ENCODE measurements at places on chromosomes 6 and 20.

DNA sequence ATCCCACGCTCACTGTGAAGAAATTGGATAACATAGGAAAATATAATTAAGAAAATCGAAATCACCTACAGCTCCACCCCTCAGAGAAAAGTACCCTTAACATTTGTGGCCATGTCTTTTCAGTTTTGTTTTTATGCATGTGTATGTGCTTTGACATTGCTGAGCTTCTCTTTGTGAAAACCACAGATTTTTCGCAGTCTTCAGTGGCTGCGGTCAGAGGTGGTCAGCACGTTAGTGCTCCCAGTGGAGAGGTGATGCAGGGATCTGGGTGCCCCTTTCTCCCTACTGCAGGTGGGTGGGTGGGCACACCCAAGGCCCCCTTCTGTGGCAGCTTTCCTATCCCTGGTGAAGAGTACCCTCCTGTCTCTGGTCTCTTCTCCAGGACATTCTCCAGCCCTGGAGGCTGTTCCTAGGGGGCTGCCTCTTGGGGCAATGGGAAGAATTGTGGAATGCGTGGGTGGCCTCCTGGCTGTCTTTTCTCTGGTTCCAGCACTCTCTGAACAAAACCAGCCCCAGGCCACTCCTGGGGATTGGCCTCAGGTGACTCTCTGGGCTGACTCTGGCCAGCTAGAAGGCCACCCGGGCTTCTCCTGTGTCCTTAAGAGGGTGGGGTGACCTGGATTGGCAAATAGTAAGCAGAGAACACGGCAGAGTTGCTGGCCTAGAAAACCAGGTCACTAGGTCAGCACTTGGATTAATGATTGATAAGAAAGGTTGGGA is 49.8 kb upstream of the FANCE start:
- DNase-seq = no peak

GRCh38 chr6:169780571-169781091 is 29.2 kb downstream of the ERMARD start:
- no peak for DNase-seq

- no peak for DNase-seq
Measured at GRCh38 chr6:136592930-136593673, 42.9 kb upstream of the MAP7 start.

DNA sequence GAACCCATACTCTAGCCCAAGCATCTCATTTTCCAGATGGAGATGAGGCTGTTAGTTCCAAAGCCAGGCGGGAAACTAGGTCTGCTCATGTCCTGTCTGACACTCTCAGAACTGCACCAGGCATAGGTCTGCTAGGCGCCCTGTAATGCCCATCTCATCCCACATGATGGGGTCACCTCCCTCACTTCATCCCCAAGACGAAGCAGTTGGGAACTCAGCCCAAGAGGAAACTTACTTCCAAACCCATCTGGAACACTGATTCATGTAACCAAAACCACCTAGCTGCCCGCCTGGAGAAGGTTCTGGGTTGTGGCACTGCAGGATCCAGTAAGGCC is 119.4 kb upstream of the PRND start:
- DNase-seq = no peak

DNA sequence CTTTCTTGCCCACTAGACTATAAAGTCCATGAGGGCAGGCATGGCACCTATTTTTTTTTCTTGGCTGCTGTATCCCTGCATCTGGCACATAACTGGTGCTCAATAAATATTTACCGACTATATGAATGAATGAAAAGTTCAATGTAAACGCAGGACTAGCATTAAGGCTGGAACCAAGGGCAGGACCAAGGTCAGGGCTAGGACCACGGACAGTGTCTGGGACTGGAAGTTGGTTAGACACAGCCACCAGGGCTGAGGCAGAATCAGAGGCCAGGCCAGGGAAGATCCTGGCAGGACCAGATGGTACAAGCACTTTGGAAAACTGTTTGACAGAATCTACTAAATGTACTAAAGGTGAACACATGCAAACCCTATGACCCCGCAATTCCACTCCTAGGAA is 3.7 kb downstream of the TNXB start:
- DNase-seq = no peak

DNA sequence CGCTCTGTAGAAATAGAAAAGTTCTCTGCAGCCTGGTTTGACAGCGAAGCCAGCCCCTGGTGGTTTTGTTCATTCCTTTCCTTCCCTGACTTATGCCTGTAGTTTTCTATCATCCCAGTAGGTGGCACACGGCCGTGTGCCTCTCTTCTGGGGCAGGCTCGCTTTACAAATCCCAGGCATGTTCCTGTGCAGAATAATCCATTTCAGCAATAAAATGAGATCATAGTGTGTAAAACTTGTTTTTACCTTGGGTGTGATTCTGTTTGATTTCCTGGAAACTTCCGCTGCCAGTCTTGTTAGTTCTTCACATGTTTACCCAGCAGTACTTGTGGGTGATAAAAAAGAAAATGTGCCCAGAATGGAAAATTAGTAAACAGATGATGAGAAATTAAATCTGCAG is 7.4 kb upstream of the INSM1 start:
- DNase-seq = no peak

DNA sequence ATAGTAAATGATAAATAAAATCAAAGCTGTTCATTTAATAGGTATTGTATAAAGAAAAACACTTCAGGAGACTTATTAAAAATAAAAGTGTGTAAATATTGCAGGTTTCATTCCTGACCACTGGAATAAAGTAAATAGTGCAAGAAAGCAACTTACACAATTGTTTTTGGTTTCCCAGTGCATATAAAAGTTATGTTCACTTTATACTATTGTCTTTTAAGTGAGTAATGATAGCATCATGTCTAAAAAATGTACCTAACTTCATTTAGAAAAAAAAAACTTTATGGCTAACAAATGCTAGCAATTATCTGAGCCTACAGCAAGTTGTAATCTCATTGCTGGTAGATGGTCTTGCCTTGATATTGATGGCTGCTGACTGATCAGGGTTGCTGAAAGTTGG is 726.6 kb upstream of the POU3F2 start:
- DNase-seq = no peak

GRCh38 chr6:63066055-63066704 is 145.1 kb upstream of the FKBP1C start:
- DNase-seq = no peak

DNA sequence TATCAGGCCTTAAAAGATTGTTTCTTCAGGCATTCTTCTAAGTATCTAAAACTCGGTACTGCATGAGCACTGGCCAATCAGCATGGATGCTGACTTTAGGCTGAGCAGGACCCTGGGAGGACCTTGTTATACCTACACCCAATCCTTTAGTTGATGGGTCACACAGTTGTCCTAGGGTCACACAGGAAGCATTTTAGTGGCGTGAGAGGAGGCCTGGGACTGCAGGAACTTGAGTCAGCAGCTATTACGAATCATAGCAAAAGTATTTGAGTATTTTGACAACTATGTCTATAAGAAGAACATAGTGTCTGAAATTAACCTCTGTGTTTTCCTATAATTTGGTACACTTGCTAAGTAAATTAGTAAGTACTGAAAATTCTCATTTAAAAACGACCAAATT is 741.4 kb downstream of the HACE1 start:
- DNase-seq = no peak

- DNase-seq = no peak
Measured at GRCh38 chr6:89007209-89008000, 44.0 kb upstream of the RNGTT start.

GRCh38 chr6:3453413-3454272 is 3.2 kb downstream of the SLC22A23 start:
- DNase-seq = no peak

DNA sequence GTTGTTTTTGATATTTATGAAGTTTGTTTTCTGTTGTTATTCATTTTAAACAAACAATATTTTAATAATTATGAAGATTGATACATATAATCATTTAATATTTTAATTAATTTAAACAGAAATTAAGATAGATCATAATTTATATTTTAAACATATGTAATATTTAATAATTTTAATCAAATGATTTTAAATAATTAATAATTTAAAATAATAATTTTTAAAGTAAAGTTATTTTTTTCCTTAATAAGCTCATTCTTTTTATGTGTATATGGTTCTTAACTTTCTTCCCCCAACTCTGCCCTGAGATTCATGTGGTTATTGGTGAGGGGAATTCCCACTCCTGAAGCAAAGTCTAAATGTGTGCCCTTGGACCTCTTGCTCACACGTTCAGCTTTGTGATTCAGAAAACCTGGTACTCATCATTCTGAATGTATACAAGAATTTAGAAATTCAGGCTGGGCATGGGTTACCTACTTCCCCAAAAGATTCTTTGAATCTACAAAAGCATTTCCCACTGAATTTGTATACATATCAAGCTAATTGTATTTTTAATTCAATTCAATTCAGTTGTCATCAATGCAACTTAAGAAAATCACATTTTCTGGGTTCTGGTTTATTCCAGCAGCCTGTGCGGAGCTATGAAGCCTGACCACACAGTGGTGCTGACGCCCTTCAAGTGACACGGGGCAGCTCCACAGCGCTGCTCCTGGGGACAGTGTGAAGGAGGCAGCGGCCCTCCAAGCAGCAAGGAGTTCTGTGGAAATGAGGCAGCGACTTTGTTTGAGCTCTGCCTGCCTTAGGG is 168.9 kb upstream of the UST start:
- DNase-seq = peak; percentile 42

DNA sequence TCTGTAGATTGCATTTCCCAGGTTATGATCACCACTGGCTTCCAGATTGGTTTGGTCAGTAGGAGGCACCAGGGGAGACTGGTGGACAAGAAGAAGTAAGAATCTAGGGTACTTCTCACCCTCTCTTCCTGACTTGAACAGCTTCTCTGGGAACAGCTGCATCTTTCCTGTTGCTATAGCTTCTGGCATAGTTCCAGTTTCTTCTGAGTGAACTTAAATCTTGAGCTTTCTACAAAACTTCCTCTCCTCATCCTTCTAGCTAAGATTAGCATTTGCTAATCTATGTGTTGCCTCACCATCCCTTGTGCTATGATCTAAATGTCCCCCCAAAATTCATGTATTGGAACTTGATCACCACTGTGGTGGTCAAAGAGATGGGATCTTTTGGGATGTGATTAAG is 724.6 kb downstream of the UTRN start:
- DNase-seq = no peak

- no peak for DNase-seq
Measured at GRCh38 chr6:72820906-72821305, 199.0 kb downstream of the KCNQ5 start.

DNA sequence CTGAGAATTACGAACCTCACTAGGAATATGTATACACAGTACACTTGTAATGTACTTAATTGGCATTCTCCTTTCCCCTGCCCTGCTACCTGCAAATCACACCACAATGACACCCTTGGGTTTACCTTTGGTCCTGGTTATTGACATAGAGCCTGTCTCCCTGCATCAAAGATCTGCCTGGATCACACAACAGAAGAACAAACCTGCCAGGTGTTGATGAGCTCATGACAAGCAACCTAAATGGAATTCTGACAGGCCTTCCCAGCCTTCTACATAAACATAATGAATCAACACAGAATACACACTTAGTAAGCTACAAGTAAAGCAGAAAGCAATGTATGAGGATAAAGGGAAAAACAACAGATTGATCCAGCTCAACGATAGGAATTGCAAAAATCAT is 95.6 kb downstream of the HDGFL1 start:
- DNase-seq = no peak

- DNase-seq = no peak
Measured at GRCh38 chr6:160273196-160273595, 14.6 kb upstream of the SLC22A2 start.

DNA sequence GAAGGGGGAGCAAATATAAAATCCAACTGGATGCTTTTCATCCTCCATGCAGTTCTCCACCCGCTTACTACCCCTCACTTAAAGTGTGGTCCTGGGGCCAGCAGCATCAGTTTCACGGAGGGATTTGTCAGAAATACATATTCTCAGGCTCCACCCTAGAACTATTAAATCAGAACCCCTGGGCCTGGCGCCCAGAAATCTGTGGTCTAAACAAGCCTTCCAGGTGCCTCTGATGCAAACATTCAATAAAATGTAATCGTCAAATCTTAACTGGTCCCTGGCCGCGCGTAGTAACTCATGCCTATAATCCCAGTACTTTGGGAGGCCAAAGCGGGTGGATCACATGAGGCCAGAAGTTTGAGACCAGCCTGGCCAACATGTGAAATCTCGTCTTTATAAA is 47.7 kb downstream of the ATXN1 start:
- DNase-seq = no peak

DNA sequence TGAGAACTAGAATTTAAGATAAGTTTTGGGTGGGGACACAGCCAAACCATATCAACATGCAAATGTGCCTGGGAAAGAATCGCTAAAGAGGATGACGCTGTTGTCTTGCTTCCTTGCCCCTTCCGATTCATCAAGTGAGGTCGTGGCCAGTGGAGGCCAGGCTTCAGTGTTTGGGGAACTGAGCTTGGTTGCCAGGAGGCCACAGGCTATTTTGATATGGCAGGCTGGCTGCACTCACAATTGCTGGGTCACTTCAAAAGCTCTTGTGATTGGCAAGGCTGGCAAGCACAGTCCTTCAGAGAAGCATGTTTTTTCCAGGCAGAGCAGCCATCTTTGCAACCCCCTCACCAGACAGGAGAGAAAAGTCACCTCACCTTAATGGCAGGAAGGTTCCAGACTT is 45.8 kb downstream of the SAMD5 start:
- DNase-seq = no peak

- DNase-seq = no peak
Measured at GRCh38 chr6:142013875-142014495, 118.7 kb upstream of the GJE1 start.

GRCh38 chr6:145368075-145368474 is 367.2 kb downstream of the EPM2A start:
- no peak for DNase-seq

DNA sequence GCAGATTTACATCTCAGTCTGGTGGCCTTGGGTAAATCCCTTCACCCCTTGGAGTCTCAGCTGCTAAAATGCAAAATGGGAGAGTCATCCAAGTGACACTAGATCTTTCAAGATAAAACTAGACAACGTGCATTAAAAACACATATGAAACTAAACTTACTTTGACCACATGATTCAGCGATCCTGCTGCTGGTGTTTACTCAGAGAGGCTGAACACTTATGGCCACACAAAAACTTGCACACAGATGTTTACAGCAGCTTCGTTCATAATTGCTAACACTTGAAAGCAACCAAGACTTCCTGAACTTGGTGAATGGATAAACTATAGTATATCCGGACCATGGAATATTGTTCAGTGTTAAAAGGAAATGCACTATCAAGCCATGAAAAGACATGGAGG is 55.3 kb upstream of the GPR6 start:
- DNase-seq = no peak
